ENCODE measurements at places on chromosomes 3 and 15.
A peak's percentile ranks its signal among the peaks of the same experiment; 100 is the strongest.

- peak; percentile 97 for DNase-seq
Observed at GRCh38 chr3:160981217-160981938, 123.8 kb downstream of the B3GALNT1 start.

GRCh38 chr3:11154036-11154952, at the start of gene HRH1:
Gene HRH1 (plus strand): TSS chr3:11154493. CDS start chr3:11259038, 104,545 bp downstream.
- DNase-seq: peak; percentile 28

DNA sequence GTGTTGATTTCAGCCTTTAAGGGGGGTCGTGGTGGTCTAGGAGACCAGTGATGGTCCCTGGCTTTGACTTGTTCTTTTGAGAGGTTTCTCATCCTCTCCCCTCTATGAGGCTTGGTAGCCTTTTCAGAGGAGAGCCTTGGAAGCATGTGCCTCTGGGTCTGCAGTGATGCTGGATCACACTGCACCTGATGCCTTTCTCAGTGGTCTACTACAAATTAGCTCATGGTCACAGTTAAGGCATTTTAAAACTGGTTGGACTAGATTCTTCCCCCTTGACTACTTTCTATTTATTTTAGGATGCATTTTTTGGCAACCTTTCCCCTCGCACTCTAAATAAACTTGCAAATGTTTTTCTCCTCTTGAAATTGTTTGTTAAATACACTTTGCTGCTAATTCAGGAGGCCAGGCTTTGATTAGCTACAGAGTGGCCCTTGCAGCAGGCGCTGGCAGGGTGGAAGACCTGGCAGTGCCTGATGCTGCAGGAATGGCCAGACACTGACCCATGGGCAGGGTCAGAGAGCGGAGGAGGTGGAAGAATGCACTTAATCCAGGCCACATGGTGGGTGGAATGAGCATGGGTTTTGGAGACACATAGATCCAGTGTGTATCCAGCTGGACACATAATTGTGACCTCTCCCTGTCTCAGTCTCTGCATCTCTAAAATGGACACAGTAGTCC, 318.8 kb upstream of the CTDSPL start:
- no peak for DNase-seq

DNA sequence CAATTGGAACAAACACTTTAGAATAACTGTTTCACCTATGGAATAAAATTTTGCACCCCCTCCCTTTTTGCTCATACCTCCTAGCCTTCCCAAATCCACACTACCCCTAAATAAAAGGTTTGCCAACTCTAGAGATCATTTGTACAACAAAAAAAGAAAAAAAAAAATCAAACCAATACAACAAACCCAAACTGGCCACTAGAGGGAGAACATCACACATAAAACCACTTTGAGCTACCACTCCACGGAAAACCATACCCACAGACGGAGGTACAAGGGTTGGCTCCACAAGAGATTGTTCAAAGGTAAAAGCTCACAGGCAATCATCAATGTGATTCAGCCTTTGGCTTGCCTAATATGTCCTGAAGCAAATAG, 47.6 kb downstream of the SETMAR start:
- DNase-seq: peak; percentile 69

DNA sequence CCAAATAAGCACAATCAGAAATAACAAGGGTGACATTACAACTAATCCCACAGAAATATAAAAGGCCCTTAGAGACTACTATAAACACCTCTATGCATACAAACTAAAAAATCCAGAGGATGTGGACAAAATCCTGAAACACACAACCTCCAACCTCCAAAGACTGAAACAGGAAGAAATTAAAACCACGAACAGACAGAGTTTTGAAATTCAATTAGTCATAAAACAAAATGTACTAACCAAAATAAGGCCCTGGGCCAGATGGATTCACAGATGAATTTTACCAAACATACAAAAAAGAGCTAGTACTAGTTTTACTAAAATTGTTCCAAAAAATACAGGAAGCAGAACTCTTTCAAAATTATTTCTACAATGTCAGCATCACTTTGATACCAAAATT, 1043.6 kb downstream of the DIPK2A start:
- DNase-seq: peak; percentile 28

Data from NB4 (cell line).